Activated T-helper 9 cell treated with anti-CD3 and anti-CD28 coated beads, Interleukin-2, amount 50 U/mL, for 16 hours (primary cell): ENCODE measurements at places on chromosomes 1 and 21.

GRCh38 chr1:182430263-182431068 is 19.5 kb upstream of the RGSL1 start:
- DNase-seq: no peak

GRCh38 chr21:44601596-44602462 is 1.4 kb downstream of the KRTAP10-7 start:
- DNase-seq: no peak

GRCh38 chr1:219555031-219555692 is 57.7 kb downstream of the ZC3H11B start:
- DNase-seq: no peak

DNA sequence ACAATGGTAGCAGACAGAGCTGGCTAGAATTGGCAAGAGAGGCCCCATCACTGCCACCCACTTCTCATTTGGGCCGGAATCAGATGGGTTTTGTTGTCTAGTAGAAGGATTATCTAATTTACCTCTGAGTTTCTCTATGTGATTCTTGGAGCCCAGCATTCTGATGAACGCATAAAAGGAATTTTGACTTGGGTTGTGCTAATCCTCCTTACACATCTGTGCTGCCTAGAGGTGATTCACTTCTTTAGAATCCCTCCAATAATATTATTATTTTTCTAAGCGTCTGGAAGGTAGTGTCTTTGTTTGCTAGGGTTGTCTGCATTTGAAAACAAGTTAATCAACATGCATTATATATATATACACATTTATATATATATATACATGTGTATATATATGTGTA is 118.1 kb downstream of the RUNX1 start:
- DNase-seq: no peak

DNA sequence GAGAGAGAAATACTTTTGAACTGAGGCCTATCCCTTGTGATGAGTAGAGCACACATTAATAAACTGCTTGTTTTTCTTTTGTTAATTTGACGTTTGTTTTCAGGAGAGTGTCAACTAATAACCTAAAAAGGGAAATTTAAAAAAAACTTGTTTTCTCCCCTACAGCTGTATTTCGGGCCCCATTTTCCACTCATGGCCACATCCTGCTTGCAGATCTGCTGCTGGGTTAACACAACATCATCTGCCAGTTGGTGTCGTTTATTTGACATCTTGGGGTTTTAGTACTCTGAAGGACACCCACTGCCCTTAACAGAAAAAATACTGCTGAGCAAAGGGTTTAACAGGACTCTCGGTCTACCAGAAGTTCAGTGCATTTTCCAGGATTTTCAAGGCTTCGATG is 848 bp upstream of the PYHIN1 start:
- no peak for DNase-seq

GRCh38 chr1:218108034-218108433 is 177.1 kb upstream of the RRP15 start:
- no peak for DNase-seq

DNA sequence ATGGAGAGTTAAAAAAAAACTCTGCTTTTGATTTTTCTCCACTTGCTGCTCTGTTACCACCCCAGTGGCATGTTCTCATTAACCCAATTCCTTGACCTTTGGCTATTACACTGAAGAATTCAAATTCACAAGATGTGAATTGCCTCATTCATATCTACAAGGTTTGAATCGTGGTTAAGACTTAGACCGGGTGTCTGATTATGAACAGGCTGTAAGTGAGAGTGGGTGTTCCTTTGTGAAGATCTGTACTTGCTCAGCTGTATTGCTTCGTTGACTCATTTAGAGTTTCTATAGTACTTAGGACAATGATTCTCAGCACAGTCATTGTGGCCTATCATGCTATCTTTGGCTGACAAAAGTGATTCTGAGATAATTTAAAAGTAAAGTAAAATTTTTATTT is 36.4 kb downstream of the DNM3 start:
- no peak for DNase-seq

DNA sequence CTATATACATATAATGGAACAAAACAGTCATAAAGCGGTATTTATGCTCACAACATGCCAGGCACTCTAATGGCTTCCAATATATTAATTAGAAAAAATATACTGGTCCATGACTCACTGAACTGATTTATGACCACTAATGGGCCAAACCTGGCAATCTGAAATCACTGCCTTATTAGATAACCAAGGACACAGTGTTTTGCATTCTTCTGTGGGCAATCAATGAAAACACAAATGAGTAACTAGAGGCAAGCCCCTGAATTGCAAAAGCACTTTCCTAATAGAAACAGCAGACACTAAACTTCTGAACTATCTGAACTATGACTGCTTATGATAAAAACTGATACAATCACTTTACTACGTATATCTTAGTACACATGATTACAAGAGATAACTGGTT is 3.5 kb downstream of the GCLM start:
- no peak for DNase-seq

- no peak for DNase-seq
These were observed 82.0 kb upstream of the CASZ1 start for GRCh38 chr1:10878469-10878868.

DNA sequence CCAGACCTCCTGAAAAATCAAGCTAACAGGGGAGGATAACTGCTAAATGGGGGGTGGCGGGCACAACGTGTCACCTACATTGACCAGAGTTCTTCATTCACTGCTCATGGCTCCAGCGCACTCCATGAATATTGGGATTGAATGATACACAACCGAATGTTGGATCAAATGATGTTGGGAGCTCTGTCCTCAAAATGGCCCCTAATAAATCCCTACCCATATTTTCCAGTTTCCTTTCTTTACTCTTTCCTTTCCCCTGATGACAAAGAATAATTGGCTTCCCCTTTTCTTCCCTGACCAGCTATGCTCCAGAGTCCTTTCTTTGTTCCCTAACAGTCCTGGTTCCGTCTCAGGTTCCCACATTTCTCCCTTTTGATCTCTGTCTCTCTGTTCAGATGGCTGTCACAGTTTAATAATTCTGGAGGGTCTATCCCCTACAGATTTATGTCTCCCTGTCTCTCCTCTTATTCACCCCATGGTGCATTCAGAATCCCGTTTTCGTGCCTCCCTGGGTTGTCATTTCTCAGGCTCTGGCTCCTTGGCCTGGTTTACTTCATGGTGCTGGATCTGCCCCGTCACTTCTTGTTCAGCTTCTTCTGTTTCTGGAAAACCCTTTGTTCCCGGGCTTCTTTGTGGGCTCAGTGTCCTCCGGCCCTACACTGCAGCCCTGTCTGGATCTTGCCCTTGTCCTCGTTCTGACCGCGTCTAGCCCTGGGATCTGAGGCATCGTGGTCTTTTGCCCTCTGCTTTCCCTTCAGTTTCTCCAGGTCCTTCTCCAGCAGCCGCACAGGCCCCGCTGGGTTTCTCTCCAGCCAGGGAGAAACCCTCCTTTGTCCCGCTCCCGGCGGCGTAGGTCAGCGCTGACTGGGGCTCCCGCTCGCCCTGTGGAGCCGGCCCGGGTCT is 78.3 kb downstream of the NDUFS5 start:
- no peak for DNase-seq

DNA sequence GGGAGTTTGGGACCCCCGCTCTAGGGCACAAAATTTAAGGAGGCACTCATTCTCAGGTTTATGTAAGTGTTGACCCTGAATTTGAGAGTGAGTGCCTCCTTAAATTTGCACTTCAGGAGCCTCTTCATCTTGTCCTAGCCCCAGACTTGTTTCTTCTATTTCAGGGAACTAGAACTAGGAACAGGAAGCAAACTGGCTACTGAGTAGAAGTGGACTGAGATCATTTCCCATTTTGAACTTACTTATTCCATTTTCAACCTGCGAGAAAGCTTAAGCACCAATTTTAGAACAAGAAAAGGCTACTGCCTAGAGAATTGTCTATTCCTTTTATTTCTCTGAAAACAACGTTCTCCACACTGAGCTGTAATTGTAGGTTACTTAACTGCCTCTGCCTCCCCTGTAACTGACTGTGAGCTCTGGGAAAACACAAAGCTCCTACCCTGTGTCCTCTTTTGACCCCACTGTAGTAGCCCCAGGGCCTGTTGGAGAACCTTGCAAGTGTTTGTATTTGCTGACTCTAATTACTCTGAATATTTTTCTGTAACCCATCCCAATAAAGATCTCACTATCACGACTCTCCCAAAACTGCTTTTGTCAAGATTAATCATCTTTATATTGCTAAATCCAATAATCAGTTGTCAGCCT is 2.5 kb downstream of the PPT1 start:
- no peak for DNase-seq

GRCh38 chr1:205711105-205712048 is 31.1 kb upstream of the SLC45A3 start:
- peak; percentile 29 for DNase-seq

- DNase-seq: no peak
These were observed 79.2 kb upstream of the RALGPS2 start for GRCh38 chr1:178645808-178646200.

DNA sequence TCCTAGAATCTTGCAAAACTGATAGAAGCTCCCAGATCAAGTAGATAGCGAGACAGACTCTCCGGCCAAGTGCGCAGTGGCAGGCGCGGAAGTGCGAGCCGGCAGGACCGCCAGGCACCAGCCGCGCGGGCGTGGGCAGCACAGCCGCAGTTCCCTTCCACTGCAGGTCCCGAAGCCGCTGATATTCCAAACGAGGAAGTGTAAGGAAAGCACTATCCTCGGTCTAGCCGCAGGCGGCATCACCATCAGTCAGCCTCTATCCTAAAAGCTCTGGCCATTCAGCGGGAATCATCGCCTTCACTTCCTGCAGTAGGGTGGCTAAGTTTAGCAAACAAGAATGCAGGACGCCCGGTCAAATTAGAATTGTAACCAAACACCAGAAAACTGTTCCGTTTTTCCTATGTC is 710 bp downstream of the GLRX2 start:
- no peak for DNase-seq

DNA sequence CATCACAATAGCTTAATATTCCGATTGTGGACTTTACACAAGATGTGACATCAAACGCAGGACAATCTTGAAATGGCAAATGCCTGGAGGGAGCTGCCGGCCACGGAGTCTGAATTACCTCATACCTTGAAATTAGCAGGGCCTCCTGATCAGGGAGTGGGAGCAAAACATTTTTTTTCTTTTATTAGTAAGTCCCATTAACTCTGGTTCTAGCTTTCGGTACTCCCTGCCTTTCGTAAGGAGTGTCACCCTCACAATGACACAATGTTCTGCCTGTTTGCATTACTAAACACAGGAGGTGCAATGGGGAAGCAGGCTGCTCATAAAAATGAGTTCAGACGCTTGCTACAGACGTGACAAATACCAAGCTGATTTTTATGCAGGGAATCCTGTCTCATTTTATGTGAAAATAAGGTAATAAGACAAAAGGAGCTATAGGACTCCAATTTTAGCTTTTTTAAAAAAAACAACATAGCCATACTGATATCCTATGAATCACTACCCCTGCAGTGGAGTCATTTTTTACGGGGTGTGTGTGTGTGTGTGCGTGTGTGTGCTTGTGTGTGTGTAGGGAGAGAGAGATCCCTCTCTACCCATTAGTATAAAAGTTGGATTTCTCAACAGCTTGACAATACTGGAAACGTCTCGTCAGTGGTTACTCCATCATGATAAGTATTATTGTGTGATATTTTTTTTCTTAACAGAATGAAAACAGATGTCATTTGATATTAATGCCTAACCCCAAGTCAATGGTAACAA is 205.1 kb upstream of the RUNX1 start:
- no peak for DNase-seq

DNA sequence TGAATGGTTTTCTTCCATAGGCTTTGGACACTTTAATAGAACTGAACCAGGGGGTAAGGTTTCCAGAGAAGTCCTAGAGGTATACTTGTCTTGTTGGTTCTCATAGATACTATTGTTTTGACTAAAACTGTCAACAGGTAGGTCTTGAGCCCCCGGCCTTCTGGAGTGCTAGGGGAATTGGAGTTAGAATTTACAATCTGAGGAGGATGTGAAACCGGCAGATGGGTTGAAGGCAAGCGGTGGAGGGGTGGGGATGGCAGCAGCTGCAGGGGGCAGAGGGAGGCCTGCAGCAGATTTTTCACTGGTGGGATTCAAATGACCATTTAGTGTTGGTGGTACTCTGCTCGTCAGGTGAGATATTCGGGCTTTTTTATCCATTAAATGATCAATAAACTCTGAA is 4.3 kb upstream of the CD1D start:
- DNase-seq: no peak

DNA sequence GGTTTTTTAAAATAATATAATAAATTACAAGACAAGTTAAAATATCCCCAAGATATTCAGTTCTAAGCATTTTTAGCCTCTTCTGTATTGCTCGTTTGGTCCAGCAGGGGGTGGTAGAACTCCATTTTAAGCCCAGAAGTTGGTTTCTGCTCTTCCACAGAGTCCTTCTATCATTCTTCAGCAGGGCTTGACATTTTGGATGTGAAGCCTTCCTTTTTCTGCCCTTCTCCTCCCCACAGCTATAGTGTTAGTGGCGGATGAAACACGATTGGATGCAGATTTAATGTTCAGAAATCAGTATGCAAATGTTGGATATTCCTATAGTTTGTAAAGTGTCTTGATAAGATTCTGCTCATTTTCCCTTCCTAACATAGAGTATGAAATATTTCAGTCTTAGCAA is 1.4 kb downstream of the NCAM2 start:
- DNase-seq: no peak

- DNase-seq: no peak
These were observed 139.2 kb downstream of the NEK7 start for GRCh38 chr1:198295971-198296370.
